HepG2 (cell line): ENCODE measurements at places on chromosomes 2 and 18. TPM values are rescaled to one million over a fixed set of nuclear protein-coding genes. Genes with fewer than 3 reads are reported as not detected.

DNA sequence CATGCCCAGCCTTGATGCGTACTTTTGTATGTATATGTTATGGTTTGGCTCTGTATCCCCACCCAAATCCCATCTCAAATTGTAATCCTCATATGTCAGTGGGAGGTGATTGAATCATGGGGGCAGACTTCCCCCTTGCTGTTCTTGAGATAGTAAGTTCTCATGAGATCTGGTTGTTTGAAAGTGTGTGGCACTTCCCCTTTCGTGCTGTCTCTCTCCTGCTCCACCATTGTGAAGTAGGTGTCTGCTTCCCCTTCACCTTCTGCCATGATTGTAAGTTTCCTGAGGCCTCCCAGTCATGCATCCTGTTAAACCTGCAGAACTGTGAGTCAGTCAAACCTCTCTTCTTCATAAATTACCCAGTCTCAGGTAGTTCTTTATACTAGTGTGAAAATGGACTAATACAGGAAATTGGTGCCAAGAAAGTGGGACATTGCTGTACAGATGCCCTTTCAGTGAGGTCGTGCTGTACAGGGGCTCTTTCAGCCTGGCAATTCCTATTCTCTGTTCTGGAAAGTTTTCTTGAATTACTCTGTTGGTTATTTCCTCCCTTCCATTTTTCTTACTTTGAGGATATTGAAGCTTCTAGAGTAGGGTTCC, 38.2 kb downstream of the KCMF1 start:
- H3K4me1 ChIP-seq = peaks cover 17% of the 10 kb centered on the region
- H3K27ac ChIP-seq = no peak overlapping the region
- H3K4me3 ChIP-seq = no peak overlapping the region
- no peak for DNase-seq

GRCh38 chr2:29278966-29279365, 163.8 kb downstream of the CLIP4 start:
- H3K27ac ChIP-seq = no peak overlapping the region
- H3K27me3 ChIP-seq = peaks cover 4% of the 10 kb centered on the region; the same call in 2 of the 3 replicates
- DNase-seq = no peak
- H3K4me3 ChIP-seq = no peak overlapping the region

Gene TMEM37
- 23.7 and 37.7 TPM in 2 replicates for total RNA-seq

GRCh38 chr2:30456106-30456505, 9.1 kb downstream of the LCLAT1 start:
- peaks cover 62% of the 10 kb centered on the region for H3K4me1 ChIP-seq
- H3K27ac ChIP-seq = no peak overlapping the region
- H3K36me3 ChIP-seq = no peaks in the 10 kb centered on the region
- DNase-seq = no peak

DNA sequence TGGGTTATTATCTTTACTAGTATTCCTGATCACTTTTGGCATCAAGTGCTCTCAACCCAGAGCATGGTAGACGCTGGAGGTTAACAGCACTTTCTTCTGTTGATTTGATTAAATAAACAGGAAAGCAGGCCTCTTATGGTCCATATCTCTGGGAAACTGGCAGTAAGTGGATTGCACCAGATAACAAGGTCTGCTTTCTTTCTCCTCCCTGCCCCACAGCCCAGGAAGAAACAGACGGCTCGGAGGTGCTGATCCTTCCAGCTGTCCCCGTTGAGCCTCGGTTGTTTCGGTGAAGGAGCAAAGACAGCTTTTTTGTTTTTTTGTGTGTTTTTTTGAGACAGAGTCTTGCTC, 100.8 kb upstream of the KCTD1 start:
- no peak overlapping the region for H3K27ac ChIP-seq
- no peak for DNase-seq
- H3K27me3 ChIP-seq = no peaks in the 10 kb centered on the region
- H3K4me1 ChIP-seq = no peaks in the 10 kb centered on the region

- no peaks in the 10 kb centered on the region for H3K4me1 ChIP-seq
- H3K4me3 ChIP-seq = no peak overlapping the region
- no peaks in the 10 kb centered on the region for H3K36me3 ChIP-seq
- no peak for DNase-seq
- no peak overlapping the region for H3K27ac ChIP-seq
Observed at GRCh38 chr2:147031897-147032296, 812.9 kb upstream of the ACVR2A start.
